ENCODE measurements at places on chromosomes 2 and 18.

GRCh38 chr18:61602836-61603235 is 269.6 kb downstream of the CDH20 start:
- no peak for DNase-seq

DNA sequence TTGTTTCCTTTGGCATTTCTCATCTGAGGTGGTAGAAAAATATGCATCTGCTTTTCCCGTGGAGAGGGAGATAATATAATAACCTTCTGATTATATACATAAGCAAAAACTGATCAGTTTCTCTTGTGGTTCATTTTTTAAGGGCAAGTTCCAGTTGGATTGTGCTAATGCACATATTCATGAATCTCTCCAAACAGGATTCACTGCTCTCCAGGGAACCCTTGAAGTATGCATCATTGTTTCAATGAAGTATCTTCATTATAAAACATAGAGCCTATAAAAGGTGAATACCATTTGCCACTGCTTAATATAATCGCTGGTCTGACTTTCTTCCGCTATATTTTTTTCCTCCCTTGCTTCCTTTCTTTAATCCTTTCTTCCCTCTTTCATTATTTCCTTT is 384.7 kb downstream of the FIGN start:
- DNase-seq = no peak

DNA sequence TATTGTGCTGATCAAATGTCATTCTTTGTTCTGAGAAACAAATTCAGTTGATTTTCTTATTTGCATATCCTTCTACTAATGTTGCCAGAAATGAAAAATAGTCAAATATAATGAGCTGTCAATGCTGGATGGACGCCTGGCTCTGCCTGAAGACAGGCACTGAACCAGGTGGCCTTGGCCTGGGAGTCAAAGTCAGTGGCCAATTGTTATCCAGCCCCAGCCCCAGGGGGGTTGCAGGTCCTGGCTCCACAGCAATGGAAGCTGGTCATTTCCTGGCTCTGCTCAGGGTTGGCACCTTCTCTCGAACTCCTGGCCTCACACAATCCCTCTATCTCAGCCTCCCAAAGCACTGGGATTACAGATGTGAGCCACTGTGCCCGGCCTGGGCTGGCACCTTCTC is 176.8 kb upstream of the GLI2 start:
- no peak for DNase-seq

- no peak for DNase-seq
These were observed 41.8 kb downstream of the TMEM163 start for GRCh38 chr2:134676960-134677359.

- DNase-seq = no peak
These were observed 91.4 kb downstream of the COL6A3 start for GRCh38 chr2:237322564-237322963.

DNA sequence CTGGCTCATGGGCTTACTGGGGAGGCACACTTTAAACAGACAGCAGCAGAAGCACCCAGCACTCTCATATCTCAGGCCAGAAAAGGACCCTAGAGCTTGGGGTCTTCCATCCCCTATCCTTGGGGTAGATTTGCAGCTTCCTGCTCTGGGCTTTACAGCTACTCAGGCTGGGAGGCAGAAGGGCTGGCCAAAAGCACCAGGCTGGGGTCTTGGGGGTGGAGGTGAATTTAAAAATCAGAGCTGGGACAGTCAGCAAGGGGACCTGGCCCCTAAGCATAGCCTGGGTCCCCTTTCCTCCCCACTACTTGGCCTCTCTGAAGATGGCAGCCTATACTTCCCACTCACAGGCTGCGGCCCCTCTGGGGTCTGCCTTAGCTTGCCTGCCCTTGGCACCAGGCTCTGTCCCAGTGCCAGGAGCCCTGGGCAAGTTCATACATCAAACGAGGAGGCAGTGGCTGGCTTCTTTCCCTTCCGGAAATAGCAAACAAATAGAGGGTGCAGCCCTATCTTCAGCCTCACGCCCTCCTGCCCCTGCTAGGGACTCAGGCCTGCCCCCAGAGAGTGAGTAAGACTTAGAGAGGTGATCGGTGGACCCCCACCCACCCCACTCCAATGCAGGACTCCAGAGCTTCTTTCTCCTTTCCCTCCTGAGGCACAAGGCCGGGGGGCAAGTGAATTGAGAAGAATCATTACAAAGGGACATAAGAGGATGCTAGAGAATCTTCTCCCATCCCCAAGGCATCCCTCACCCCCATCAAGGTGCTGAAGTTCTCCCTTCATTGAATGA is 26.0 kb upstream of the TNS1 start:
- DNase-seq = no peak

- DNase-seq = no peak
These were observed 45.2 kb downstream of the PCBP1 start for GRCh38 chr2:70132244-70133126.

GRCh38 chr2:134218930-134219658 is 34.8 kb upstream of the MGAT5 start:
- DNase-seq = no peak

DNA sequence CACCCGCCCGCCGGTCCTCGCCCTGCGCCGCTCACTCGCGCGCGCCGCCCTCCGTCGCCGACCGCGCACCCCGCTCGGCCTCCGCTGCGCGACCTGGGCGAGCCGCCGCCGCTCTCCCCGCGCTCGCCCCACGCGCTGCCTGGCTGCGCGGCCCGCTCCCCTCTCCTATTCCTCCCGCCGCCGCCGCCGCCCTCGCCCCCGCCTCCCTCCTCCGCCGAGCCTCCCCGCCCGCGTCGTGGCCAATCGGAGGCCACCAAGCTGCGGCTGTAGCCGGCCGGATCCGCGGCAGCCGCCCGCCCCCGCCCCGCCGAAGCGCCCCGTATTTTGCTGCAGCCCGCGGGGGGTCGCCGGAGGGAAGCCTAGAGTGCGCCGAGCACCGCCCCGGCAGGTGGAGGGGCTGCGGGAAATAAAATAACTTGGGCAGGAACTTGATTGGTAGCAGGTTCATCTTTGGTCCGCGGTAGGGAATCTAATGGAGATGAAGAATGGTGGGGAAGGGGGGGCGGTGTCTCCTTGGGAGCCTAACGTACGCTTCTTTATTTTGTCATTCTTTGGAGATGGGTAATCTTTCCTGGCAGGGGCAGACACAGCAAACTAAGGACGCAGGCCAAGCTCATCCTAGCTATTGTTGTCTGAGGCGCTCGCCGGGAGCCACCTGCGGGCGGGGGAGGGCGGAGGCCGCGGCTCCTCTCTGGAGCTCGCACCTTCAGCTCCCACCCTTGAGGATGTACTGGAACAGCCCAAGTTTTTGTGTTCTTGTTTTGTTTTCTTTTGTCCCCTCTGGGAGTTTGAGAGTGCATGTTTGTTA is 1.1 kb upstream of the CDH2 start:
- DNase-seq = no peak

DNA sequence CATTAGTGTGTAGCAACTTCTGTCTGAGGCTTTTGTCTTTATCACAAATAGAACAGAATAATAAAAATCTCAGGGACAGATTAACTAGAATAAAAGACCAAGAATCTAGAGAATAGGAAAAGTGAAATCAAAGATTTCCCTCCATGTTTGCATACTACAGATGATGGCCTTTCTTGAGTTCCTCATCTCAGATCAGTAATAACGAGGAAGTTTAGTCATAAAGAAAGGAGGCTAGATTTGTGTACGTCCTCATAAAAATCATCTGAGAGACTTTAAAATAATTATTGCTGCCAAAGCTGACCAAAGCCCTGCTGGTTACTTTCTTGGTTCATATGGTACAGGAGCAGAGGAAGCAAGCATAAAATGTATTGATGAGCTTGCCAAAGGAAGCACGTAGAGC is 117.3 kb downstream of the MIB1 start:
- no peak for DNase-seq

DNA sequence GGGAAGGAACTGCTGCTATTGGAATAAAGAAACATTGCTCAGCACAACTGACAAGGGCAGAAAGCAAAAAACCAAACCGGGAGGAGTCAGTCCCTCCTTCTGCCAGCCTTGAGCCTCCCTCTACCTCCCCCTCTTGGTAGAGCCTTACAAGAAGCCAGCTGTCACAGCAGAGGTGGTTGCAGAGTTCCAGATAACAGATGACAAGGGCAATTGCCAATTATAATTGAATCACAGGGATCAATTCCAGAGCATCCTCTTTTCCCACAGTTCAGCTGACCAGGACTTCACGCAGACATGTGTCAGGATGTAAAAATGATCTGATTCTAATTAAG is 548.2 kb upstream of the LRRTM1 start:
- no peak for DNase-seq

DNA sequence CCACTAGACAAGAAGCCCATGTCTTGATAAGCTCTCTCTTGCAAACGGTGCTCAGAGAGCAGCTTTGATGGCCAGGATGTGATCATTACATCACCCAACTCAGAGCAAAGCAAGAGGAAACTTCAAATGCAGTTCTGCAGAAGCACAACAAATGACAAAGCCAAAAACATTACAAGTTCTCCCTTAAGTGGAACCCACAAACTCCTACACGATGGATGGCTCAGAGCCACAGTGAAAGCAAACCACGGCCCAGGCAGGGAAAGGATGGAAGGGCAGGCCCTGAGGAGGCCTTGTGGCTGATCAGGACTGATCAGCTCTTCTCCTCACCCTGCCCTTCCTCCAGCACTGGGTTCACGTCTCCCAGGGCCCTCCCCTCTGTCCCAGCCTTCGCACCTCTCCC is 326.4 kb downstream of the EIPR1 start:
- DNase-seq = no peak

- DNase-seq = no peak
These were observed 94.0 kb upstream of the ACVR1C start for GRCh38 chr2:157722580-157723234.

DNA sequence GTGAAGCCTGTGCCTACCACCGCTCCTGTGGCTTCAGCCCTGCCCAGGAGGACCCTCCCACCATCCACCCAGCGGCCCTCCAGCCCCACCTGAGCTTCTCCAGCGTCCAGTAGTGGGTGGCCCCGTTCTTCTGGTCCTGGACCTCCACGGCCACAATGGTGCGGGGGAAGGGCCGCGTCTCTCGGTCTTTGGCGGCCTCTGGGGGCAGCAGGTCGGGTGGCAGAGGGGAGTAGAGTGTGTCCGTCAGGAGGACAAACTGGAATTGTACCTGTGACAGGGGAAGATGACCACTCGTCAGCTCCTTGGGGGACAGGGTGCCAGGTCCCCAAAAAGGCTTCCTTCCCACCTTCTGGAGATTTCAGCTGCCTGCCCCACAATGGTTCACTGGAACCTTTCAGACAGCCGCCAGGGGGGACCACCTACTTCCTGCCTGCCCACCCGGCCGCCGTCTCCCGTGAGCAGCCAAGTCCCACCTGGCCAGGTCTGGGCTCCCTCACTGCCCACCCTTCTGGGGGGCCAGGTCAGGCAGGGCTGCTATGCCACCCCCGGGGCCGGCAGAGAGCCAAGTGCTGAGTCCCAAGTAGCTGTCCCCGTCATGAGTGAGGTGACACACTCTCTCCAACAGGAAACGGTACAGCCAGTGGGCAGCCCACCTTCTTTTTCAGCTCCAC is 59.3 kb downstream of the KIF1A start:
- DNase-seq = no peak

DNA sequence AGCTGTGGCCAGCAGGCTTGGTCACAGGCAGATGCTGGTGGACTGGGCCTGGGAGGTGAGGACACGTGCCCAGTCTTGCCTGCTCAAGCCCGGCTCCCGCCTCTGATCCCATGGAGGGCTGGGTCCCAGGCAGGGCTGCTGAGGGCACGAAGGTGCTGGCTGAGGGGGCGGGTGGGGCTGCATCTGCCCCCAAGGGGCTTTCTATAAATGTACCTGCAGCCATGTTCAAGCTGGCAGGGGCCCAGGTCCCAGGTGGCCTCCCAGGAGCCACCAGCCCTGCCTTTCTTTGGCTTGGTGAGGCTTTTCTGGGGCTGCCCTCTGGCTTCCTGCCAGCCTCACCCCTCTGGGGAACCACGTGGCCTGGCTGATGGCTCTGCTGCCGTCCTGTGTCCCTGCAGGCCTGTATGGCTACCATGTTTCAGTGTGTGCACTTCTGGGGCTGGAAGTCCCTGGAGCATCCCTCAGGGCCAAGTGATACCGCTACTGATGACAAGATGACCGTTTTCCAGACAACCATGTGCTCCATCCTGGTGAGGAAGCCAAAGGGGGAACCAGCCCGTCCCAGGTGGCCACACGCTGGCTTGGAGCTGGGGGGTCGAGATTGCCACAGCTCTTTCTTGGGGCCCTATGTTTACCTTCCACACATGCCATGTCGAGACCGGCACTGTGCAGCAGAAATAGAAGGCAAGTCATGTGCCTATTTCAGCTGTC is 23.2 kb downstream of the HJURP start:
- no peak for DNase-seq

GRCh38 chr2:25479761-25480160 is 138.0 kb upstream of the DNMT3A start:
- DNase-seq = no peak

- DNase-seq = no peak
These were observed 125.3 kb upstream of the ITGB6 start for GRCh38 chr2:160325418-160325817.

GRCh38 chr2:4455486-4456155 is 752.2 kb downstream of the DCDC2C start:
- DNase-seq = no peak

DNA sequence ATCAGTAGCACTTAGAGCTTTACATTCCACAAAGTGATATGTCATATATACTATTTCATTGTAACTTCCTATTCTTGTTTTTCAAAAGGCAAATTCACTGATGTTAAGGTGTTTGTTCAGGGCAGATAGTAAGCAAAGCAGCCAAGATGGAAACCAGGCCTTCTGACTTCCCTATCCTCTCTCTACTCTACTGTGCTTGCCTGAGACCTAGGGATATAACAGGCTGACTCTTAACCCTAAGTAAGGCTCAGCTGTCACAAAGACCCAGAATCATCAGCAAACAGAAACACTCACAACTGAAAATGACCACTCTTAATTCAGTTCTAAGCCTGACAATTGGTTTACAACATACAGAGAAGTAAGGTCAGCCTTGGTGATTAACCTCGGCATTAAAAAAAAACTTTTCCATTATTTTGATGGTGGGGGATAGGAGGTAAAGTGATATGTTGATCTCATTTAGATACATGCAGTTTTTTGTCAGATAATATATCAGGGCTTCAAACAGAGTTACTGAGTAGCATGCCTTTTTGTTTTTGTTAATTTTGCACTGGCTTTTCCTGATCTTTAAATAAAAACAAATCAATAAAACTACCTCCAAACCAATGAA is 95.4 kb upstream of the CHRNA1 start:
- DNase-seq = no peak

DNA sequence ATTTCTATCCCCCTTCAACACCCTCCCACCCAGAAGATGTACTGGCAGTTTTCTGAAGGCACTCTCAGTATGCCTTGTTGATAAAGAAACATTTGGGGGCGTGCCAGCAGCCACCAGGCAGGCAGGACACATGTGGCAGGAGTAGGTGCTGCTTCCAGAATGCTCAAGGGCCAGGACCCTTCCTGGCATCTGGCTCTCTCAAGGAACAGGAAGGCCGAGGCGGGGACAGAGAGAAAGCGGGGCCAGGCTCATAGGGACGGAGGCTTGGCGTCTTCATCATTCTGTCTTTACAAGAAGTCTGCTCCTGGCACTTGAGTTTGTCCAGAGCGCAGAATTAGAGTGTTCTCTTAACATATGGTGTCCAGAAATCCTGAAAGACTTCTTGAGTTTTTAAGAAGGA is 121.6 kb downstream of the FAM210A start:
- DNase-seq = no peak

- no peak for DNase-seq
These were observed 110.9 kb upstream of the FOSL2 start for GRCh38 chr2:28281739-28282138.

Measured in stimulated activated naive CD4-positive, alpha-beta T cell (primary cell).